Mucosa of gallbladder (tissue), 1 donor: ENCODE measurements at places on chromosomes 7 and 10. TPM values are rescaled to one million over a fixed set of nuclear protein-coding genes. Genes with fewer than 3 reads are reported as not detected.

- no peak for DNase-seq
Observed at GRCh38 chr7:21326921-21327320, 101.0 kb upstream of the SP4 start.

GRCh38 chr7:138257459-138258196 is 181.4 kb downstream of the AKR1D1 start:
- peak; percentile 21 for DNase-seq

- DNase-seq: no peak
Observed at GRCh38 chr10:114616103-114616502, 42.0 kb downstream of the ABLIM1 start.

- DNase-seq: no peak
Observed at GRCh38 chr7:70833726-70834125, 298.2 kb upstream of the GALNT17 start.

The BTBD16 gene
- total RNA-seq: 1.2 TPM

The ABCB1 gene
- total RNA-seq: 181 TPM

DNA sequence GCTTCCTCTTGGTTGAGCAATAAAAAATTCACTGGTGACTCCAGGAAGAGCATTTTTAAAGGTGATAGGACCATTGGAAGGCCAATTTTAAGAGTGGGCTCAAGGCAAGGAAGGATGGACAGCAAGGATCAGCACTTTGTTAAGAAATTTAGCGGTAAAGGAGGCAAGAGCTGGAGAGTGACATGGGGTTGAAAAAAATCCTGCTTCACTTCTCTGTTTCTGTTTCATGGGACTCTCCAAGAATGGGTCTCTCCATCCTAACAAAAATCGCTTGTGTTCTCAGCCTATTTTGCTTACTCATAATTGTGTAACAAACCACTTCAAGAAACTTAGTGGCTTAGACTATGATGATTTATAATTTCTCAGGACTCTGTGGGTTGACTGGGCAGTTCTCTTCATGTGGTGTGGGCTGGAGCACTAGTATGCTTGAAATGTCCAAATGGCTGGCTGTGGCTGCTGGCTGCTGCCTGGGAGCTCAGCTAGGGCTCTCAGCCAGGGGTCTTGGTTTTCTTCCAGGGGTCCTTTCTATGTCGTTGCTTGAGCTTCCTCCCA is 59.8 kb upstream of the ZNRF2 start:
- no peak for DNase-seq

The ITIH5 gene
- 42.0 TPM for total RNA-seq

The CALCR gene
- total RNA-seq: 0.17 TPM

- no peak for DNase-seq
Observed at GRCh38 chr10:4517746-4518145, 308.3 kb upstream of the AKR1E2 start.

GRCh38 chr7:25318047-25318446 is 89.8 kb upstream of the NPVF start:
- DNase-seq: no peak

GRCh38 chr10:70615784-70616522 is 13.4 kb upstream of the PRF1 start:
- DNase-seq: no peak

- no peak for DNase-seq
Observed at GRCh38 chr7:27840313-27840712, 100.4 kb downstream of the TAX1BP1 start.

The SSBP1 gene
- 67.9 TPM for total RNA-seq

DNA sequence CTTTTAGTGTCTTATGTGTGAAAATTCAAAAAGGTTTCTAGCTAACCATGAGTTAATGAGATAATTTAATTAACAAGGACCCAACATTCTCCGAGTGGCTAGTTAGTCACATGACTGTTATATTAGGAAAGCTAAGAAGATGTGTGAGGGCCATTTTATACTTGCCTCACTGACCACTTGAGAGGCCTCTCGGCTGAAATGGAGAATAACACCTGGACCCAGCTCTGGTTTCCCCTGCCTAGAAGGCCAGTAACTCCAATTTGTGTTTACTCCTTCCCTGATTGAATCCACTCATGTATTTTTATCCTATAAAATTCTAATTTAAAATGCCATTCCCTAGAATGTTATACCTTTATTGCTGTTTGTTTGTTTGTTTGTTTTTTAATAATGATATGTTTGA is 1091.2 kb downstream of the KCNMA1 start:
- DNase-seq: no peak

DNA sequence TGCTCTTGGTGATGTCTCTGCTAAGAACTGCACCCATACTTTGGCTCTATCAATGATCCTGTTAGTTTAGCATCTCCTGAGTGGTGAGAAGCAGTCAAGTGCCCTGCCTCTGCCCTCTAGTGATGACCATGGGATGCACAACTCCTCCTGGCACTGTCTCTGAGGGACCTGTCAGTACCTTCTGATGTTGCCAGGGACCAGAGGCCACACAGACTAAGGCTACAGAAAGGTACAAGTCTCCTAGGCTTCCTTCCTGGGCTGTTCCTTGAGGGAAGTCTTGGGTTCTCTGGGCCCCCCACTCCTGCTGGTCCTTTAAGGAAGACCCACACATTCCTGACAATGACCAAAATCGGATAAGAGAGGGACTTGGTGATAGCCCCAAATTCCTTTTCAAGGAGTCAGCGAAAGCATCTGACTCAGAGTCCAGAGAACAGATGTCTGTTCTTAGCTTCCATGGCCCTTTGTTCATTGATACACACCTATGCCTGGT is 15.3 kb downstream of the NKX2-3 start:
- DNase-seq: no peak

DNA sequence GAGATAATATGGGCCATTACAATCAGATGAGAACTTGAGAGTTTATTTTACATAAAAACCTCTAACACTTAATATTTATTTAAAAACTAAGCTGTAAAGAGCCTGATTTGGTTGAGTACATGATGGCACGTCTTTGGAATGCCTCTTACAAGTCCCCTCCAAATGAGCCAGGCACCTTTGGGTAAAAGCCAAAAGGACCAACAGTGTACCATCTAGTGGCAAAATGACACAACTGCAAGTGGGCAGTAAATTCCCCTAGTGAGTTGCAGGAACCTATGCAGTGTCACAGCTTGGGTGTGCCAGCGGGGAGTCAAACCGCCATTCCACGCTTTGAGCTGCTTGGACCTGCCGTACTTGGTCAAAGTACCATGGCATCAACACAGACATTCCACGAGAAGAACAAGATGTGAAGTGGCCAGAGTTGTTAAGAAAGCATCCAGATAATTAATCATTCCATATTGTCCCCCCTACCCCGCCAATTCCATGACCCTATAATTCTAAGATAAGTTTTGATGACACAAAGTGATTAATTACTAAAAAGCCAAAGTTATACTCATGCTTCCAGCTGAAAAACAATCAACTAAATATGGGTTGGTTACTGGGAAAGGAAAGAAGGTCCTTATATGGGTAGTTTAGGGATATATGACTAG is 115.2 kb downstream of the SORBS1 start:
- peak; percentile 60 for DNase-seq

DNA sequence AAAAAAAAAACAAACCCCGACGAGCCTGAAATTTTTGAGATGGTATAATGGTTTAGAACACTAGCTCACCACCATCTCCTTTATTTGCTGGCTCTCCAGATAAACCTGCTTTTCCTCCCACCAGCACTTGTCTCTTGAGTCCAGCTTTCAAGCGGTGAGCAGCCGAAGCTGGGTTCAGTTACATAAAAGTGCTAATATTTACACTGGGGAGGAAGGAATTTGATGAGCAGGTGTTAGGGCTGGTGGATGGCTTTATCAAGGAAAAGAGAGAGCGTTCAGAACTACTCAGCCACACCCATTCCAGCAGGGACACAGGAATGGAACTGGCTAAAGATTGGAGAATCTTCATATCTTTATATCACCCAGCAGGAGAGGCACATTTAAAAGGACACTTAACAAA is 6.6 kb upstream of the CALML3 start:
- DNase-seq: peak; percentile 37

GRCh38 chr7:39709768-39710311 is 86.5 kb downstream of the RALA start:
- DNase-seq: peak; percentile 24

DNA sequence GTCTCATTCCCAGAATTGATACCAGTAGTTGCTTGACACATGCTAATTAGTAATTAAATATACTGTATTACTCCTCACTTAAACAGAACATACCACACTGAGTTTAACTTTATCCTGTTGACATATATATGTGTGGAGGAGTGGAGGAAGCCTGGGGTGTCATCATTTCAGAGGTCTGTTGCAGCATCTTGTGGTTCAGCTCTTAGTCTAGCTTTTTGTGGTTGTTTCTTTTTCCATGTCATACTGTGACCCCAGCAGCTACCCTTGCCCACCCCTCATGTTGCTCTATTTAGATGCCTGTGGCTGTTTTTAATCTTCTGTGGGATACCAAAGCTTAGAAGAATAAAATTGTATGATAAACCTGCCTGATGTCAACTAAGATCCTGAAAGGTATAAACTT is 875.4 kb downstream of the LRMDA start:
- no peak for DNase-seq

DNA sequence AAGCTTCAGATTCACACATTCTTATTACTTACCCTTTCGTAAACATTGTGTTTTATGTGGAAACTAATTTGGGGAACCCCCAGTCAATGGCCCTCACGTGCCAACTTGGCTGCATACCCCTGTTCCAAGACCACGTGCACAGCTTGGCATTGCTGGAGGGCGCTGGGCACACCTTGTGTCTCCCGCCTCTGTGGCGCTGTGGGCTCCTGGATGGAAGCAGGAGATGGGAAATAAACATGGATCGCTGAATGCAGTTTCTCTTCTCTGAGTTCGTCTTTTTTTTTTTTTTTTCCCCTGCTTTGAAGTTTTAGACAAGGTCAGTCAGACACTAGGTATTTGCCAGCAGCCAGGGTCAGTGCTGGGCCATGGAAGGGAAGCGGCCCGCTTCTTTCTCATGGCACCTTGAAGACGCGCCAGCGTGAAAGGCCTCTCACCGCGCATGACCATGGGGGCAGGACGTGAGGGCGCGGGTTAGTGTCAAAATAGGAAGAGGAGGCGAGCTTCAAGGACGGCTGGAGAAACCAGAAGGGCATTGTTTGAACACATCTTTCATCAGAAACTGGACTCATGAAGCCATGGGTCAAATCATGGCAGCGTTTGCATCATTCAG is 27.3 kb downstream of the BNIP3 start:
- DNase-seq: no peak

The PNLIPRP3 gene
- total RNA-seq: not detected

GRCh38 chr10:26567351-26567721 is 129.2 kb downstream of the APBB1IP start:
- DNase-seq: no peak

The FKBP6 gene
- total RNA-seq: not detected
